RCC 7860 (cell line): ENCODE measurements at places on chromosomes 2 and 18.
A peak's percentile ranks its signal among the peaks of the same experiment; 100 is the strongest.

GRCh38 chr18:73646196-73646595 is 501.4 kb downstream of the FBXO15 start:
- DNase-seq, result no peak

DNA sequence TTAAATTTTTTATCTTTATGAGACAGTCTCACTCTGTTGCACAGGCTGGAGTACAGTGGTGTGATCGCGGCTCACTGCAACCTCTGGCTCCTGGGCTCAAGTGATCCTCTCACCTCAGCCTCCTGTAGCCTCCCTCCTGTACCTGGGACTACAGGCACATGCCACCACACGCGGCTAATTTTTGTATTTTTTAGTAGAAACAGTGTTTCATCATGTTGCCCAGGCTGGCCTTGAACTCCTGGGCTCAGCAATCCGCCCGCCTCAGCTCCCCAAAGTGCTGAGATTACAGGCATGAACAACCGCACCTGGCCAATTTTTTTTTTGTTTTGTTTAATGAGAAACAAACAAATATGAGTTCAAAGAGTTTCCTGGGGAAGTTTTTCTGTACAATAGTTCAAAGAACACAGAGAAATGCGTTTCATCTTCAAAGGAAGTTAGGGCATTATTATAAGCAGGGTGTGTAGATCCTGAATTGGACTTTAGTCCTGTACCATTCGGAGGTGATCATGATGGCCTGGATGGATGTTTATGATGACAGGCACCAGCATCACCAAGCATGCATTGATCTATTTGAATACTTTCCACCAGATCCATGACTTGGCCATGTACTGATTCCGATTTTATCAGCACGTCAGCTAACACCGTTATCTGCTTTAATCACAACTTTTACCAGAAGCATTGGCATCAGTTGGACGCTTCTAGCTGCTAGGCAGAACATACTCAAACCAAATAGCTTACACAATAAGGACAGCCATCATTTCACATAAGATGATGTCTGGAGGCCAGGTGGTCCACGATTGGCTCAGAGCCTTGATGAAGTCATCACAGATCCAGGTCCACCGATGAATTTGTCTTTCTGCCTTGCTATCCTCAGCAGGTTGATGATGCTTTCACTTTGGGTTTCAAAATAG is 28.9 kb downstream of the TCF23 start:
- no peak for DNase-seq

- DNase-seq, result peak; percentile 25
Observed at GRCh38 chr2:33812707-33813106, 213.6 kb upstream of the FAM98A start.

- DNase-seq, result peak; percentile 79
Observed at GRCh38 chr2:152718076-152718908, at the start of gene ARL6IP6. TSS of gene ARL6IP6 (plus strand) at chr2:152718620. CDS start at chr2:152718625, 5 bp downstream.

GRCh38 chr2:32756074-32756727 is 128.4 kb downstream of the TTC27 start:
- no peak for DNase-seq

- no peak for DNase-seq
Observed at GRCh38 chr2:157835006-157835405, 41.1 kb downstream of the ACVR1 start.

GRCh38 chr2:112149194-112149593 is 11.0 kb downstream of the FBLN7 start:
- DNase-seq, result no peak
